ENCODE measurements at places on chromosomes 16 and 17. TPM values are rescaled to one million over a fixed set of nuclear protein-coding genes. Genes with fewer than 3 reads are reported as not detected.
A peak's percentile ranks its signal among the peaks of the same experiment; 100 is the strongest.

- H3K27ac ChIP-seq: no peak overlapping the region
- peaks cover 4% of the 10 kb centered on the region for H3K36me3 ChIP-seq
- DNase-seq: no peak
- peaks cover 20% of the 10 kb centered on the region for H3K27me3 ChIP-seq
- H3K4me1 ChIP-seq: peaks cover 10% of the 10 kb centered on the region
These were observed 14.2 kb downstream of the SAMD14 start for GRCh38 chr17:50115756-50116155.

DNA sequence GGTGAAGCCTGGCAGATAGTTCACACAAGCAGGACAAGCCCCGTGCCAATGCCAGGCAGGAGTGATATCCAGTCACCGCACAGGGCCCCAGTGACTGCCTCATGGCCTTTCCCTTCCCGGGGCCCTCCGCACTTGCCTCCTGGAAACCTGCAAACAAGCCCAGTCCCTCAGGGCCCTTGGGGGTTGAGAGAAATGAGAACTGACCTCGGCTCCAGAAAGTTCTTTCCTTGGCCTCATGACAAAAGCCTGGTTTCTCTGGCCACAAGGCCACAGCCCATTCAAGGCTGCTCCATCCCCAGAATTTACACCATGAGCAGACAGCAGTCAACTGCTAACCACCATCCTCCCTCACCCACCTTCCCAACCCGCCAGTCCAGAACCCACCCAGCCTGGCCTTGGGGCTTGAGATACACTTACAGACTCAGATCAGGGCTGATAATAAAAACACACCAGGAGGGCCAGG is 77.6 kb downstream of the CCDC182 start:
- peak; percentile 28 for DNase-seq
- H3K27ac ChIP-seq: peak overlapping the region; percentile 25
- peaks cover 3% of the 10 kb centered on the region for H3K36me3 ChIP-seq
- H3K4me3 ChIP-seq: no peak overlapping the region
- peaks cover 61% of the 10 kb centered on the region for H3K4me1 ChIP-seq

- no peaks in the 10 kb centered on the region for H3K4me1 ChIP-seq
- DNase-seq: no peak
- H3K36me3 ChIP-seq: no peaks in the 10 kb centered on the region
- no peaks in the 10 kb centered on the region for H3K27me3 ChIP-seq
These were observed 2294.4 kb downstream of the TP53TG3F start for GRCh38 chr16:35753559-35754390.

- DNase-seq: no peak
- peaks cover 18% of the 10 kb centered on the region for H3K27me3 ChIP-seq
- H3K36me3 ChIP-seq: no peaks in the 10 kb centered on the region
- no peak overlapping the region for H3K4me3 ChIP-seq
- no peak overlapping the region for H3K27ac ChIP-seq
- H3K4me1 ChIP-seq: peaks cover 23% of the 10 kb centered on the region
These were observed 3.1 kb upstream of the ARL5C start for GRCh38 chr17:39169101-39169500.

GRCh38 chr17:182050-182751 is 751 bp upstream of the DOC2B start:
- peaks cover 4% of the 10 kb centered on the region for H3K36me3 ChIP-seq
- peaks cover 29% of the 10 kb centered on the region for H3K4me1 ChIP-seq
- peak overlapping the region; percentile 66 for H3K4me3 ChIP-seq
- H3K27ac ChIP-seq: peak overlapping the region; percentile 70
- peaks cover 67% of the 10 kb centered on the region for H3K27me3 ChIP-seq
- no peak for DNase-seq

DNA sequence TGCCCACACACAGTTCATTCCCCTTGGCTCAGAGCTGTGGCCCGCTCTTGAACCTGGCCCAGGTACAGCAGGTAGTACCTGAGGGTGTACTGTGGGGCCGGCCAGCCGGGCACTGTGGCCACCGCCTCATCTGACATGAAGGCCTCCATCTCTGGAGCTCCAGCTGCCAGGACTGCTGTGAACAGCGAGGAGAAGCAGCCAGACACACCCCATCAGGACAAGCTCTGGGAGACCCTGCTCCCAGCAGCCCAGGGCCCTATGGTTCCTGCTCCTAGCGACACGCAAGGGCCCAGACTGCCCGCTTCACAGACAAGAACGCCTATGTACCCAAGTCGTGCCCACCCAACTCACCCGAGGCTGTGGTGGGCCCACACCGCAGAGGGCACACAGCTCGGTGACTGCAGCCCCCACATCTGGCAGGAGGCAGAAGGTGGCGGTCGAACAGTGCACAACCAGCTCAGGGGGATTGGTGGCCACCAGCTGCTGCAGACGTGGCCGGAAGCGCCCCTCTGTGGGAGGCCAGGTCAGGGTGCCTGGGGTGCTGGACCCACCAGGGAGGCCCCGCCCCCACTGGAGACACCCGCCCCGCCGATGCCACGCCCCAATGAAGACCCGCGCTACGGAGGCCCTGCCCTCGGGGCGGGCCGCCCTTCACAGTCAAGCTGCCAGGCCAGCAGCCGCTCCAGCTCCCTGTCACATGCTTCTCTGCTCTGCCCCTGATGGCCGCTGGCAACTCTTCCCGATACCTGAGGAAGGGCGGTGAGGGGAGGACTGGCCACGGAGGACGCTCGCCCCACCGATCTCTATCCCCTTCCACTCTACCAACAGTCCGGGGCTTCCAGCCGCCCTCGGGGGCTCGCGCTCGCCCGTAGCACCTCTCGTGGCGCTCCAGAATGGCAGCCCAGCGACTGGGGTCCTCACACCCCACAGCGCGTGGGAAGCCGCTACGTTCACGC is 1.1 kb upstream of the STUB1 start:
- peaks cover 10% of the 10 kb centered on the region for H3K27me3 ChIP-seq
- peak overlapping the region; percentile 69 for H3K4me3 ChIP-seq

The VTN gene
- 0.50 TPM for total RNA-seq

Measured in mesothelial cell of epicardium (in vitro differentiated cells).